Vagina (tissue), 2 donors: ENCODE measurements at places on chromosomes 1 and 21.

DNA sequence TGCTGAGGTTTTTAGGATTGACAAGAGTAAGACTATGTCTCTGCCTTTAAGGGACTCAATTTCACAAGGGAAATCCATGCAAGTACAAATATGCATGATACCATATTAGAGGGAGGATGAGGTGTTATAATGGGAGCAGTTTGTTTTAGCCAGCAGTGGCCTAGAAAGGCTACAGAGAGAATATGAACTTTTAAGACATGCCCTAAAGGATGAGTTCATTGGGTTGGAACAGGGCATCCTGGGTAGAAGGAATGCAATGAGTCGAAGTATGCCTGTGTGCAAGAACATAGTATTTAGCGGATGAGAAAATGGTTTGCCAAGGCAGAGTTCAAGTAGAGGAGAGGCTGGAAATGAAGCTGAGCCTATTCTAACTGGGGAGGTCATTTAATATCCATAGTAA lies 32.6 kb upstream of the LEPR start:
- no peak for DNase-seq

- DNase-seq, result no peak
Measured at GRCh38 chr1:175071276-175071943, 3.8 kb downstream of the TNN start.

DNA sequence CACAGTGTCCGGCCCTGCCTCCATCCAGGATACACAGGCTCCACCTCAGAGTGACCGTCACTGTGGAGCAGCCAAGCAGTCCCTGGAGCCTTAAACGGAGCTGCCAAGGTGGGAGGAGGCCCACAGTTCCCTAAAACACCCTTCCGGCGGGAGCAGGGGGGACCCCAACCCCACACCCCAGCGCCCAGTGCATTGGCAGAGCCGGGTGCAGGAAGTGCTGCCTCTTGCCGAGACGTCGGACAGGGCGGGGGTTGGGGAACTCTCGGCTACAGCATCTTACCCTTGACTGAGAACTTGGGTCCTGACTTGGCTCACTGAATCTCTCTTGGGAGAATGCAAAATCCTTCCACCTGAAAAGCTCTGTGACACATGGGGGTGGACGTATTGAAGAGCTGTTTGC lies 38.7 kb upstream of the TMEM51 start:
- no peak for DNase-seq

DNA sequence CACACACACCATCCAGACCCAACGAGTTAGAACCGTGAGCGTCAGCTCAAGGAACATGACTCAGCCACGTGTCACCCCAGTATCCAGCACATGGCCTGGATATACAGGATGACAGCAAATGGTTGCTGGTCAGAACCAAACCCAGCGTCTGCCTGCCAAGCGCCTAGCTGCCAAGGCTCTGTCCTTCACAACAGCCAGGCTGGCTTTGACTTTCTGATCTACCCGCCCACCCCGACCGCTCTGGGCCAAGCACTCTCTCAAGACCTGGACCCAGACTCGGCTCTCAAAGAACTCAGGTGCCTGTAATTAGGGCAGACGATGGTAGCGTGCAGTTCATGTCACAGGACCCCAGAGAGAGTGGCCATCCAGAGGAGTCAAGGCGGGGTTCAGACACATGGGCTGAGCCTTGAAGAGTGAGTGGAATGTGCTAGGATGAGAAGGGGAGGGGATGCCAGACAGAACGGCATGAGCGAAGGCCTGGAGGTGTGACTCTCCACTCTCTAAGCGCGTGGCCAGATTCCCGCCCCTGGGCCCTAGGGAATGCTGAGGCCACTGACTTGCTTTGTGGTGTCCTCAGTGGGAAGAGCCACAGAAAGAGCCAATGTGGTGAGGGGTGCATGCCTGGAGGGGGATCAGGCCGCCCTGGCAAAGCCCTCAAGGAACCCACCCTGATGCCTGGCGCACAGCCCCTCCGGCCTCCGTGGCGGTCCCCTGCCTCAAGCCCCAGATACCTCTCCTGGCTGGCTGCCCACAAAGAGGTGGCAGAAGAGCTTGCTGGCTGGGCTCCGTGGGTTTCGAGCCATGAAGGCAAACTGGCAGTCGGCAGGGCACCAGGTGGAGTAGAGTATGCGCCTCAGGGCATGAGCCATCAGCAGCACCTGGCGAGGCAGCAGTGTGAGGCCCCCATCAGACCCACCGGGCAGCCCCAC lies 7.0 kb downstream of the SH2D5 start:
- peak; percentile 82 for DNase-seq

- DNase-seq, result no peak
Measured at GRCh38 chr1:98849969-98850636, 154.6 kb downstream of the PLPPR5 start.

- DNase-seq, result no peak
Measured at GRCh38 chr1:15106608-15107007, 46.9 kb upstream of the TMEM51 start.

- no peak for DNase-seq
Measured at GRCh38 chr21:34020983-34021553, 52.3 kb upstream of the MRPS6 start.

DNA sequence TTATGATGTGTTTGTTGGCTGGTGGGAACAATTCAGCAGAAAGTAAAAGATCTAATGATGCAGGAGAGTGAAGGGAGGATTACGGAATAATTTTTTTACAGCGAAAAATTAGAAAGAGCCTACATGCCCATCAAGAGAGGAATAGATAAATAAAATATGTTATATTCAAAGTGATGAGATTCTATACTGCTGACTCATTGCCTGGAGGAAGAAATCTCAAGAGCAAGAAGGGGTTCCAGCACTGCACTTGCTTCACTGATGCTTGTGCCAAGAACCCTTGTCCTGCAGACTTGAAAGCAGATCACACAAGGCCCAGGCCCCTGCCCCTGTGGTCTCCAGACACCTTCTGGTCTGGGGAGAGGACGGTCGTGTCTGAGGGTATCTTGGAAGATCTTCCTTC lies 295.1 kb upstream of the POU3F1 start:
- peak; percentile 20 for DNase-seq

DNA sequence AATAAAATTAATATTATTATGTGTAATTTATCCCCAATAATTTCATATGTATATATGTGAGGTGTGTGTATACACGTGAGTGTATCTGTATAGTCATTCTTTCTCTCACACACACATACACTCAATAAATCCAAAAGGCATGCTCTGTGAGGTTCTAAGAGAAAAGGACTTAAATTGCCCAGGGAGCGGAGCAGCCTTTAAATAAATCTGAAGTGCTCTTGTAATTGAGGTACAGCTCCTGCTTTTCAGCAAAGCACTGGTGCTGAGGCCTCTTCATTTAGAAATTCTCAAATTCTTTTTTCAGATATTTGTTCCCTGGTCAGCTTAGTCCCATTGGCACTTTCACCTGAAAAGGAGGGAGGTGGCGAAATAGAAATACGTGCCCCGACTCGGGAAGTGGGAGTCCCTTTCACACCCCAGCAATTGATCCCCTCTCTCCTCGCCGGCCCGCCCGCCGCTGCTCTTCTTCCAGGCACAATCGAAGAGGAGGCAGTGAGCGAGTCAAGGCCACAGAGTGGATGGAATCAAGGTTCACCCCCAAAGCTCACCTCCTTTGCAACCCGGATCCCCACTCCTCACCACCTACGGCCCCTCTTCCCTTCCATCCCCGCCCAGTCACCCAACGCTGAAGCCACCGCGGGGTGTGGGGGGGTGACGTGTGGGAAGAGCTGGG lies 944 bp downstream of the PLPPR5 start:
- no peak for DNase-seq

DNA sequence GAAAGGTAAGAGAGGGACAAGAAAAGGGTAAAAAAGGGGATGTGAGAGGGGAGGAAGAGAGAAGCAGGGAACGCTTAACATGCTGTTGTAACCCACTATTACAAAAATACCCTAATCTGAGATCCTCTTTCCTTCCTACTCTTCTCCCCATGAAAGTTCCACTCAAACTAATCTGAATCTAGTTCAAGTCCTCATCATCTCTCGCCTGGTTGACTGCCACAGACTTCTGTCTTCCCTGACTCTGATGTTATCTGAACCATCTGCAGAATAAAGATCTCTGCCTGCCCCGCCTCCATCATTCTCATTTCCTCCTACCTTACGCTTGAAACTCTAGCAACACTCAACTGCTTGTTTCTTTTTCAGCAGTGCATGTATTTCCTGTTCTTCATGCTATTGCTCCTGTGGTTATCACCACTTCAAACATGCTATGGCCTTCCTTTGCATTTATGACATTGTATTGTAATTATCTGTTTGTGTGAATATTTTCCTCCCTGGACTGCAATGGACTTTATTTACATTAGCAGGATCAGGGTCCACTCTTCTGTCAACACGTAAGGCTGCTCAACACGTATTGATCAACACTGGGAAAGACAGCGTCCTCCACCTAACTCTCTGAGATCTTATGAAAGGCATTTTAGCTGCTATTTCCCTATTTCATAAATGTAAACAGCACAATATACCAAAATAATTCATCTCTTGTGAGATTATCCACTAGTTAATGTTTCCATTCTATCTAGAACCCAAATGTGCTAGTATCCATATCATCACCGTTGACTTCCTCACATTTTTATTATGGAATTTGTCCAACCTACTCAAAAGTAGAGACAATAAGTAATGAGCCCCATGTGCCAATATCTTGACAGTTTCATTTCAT lies 215.5 kb upstream of the USP25 start:
- DNase-seq, result no peak

- no peak for DNase-seq
Measured at GRCh38 chr1:185680453-185680852, 53.7 kb upstream of the HMCN1 start.

DNA sequence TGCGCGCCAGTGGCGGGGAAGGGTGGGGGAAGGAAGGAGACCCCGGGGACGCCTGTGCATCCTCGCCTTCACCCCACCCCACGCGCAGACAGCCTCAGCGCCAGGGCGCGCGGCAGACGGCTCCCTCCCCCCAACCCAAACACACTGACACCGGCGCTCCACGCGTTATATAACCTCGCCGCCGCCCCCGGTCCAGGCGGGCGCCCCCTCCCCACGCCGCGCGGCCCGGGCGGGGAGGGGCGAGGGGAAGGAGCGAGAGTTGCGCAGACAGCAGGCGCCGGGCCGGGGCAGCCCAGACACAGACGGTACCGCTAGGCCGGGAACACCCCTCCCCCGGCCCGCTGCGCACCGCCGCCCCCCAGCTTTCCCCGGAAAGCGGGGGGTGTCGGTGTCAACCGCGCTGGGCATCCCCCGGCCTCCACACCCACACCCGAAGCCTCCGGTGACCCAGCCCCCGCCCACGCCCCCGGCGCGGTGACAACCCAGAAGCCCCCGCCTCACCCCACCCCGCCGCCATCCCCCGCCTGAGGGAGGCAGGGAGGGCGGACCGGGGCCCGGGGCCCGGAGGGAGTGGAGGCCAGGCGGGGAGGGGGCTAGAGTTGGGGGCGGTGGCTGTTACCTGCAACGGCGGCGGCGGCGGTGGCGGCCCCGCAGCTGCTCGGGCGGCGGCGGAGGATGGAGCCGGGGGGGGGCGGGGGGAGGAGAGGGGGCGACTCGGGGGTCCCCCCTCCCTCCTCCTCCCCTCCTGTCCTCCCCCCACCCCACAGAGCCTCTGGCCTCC lies 432 bp downstream of the AKT3 start:
- no peak for DNase-seq

GRCh38 chr1:17207046-17207445 lies 2.1 kb downstream of the PADI1 start:
- DNase-seq, result no peak

DNA sequence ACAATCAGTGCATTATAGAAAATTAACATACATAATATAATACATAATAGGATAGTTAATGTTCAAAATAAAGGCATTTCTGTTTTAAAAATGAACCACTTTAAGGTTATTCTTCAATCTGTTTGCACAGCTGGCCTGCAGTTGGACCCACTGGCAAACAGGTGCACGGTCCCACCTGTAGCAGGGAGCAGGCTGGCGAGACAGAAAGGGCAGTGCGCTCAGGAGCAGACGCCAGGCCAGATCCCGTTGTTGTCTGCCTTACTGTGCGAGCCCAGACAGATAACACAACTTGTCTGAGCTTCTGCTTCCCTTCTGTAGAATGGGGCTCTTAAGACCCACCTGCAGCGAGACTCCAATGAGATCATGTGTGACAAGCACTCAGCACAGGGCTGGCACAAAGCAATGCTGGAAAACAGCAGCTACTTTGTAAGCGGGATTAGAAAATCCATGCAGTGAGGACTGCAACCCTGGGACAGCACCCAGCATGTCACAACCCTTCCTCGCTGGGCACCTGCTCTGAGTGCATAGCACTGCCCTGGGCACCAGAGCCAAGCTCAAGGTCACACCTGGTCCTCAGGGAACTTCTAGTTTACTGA lies 33.5 kb downstream of the VPS26C start:
- DNase-seq, result no peak

GRCh38 chr21:42666023-42666747 lies 12.8 kb downstream of the PDE9A start:
- no peak for DNase-seq

DNA sequence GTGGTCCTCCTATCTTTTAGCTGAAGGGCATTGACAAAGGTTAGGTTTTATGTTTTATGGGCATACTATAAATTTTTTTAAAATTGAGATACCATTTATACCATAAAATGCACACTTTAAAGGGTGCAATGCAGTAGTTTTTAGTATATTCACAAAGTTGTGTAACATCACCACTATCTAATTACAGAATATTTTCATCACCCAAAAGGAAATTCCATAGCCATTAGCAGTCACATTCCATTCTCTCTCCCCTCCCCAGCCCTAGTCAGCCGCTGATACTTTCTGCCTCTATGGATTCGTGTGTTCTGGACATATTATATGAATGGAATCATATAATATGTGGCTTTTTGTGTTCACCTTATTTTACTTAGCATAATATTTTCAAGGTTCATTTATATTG lies 135.8 kb upstream of the B3GALT2 start:
- DNase-seq, result no peak

DNA sequence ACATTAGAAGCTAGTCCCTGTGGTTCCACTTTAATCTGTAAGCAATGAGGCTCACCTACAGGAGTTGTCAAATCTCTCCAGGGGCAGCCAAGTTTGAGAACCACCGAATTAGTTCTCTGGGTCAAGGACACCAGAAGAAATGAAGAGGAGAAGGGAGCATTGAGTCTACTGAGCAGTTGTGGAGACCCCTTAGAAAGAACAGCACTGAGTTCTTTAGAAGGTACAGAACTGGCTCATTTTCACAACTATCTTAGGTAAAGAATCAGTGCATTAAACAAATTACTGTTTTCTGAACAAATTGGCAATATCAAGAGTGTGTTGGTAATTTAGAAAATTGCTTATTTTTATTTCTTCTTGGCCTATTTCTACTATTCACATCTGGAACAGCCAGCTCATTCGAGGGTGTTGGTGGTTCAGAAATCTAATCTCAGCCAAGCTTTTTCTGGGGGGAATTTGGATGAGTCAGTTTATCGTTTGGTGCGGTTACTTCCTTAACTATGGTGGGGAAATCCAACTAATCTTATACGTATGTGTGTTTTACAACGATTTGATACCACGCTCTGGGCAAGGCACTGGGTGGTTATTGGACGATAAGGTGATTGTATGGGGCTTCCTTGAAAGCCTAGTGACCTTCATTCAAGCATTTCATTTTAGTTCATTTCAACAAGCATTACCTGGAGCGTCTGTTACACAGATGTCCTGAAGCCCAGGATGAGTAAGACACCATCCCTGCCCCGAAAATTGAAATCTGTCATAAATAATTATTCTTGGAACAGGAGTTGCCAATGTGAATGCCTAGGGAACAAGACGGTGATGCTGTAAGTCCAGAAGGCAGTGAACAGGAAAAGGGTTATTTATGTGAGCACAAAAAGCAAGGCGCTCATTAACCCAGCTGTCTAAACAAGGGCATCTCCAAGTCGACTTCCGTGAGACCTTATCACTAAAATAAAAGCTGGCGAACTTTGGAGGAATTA lies 52.0 kb upstream of the TMPRSS2 start:
- DNase-seq, result peak; percentile 25
